Stimulated activated CD4-positive, alpha-beta T cell treated with anti-CD3 and anti-CD28 coated beads, Interleukin-4, amount 100 ng/mL, for 1 hour (primary cell): ENCODE measurements at places on chromosomes 4 and X.

- DNase-seq, result no peak
Observed at GRCh38 chr4:19774690-19775256, 476.9 kb upstream of the SLIT2 start.

GRCh38 chr4:2281575-2282343, 19.9 kb upstream of the MXD4 start:
- DNase-seq, result peak; percentile 42

DNA sequence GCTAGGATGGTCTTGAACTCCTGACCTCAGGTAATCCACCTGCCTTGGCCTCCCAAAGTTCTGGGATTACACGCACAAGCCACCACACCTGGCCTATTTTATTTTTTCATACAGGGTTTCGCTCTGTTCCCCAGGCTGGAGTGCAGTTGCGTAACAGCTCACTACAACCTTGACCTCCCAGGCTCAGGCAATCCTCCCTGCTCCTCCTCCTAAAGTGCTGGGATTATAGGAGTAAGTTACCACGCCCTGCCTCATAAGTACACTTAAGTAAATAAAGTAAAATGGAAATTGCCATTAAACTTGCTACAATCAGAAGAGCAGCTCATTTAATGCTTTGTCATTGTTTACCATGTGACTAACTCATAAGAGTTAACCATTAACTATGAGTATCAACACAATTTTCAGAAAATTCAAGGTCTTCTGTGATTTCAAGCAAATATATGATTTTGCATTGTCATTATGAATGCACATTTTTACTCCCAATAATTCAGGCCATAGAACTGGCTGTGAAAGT, 12.3 kb downstream of the UGDH start:
- no peak for DNase-seq

GRCh38 chr4:61185288-61185687, 14.8 kb upstream of the ADGRL3 start:
- DNase-seq, result no peak

DNA sequence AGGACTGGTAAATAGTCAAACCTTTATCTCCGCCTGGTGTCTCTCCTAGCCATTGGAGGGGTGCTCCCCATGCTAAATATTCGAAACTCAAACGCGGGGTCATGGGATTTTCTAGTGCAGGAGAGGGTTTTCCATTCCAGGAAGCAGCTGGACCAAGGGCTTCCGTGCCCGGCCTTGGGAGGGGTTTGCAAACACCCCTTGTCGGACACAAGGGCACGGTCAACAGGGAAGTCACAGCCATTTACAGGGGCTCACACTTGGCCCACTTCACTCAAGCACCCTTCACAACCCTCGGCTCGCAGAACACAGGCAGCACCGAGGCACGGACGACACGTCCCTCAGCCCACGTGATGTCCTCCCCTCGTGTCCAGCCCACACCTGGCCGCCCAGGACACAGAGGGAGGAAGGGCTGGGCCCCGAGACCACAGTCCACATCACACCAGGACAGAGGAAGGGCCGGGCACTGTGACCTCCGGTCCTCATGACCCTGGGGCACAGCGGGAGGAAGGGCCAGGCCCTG, 10.3 kb upstream of the PLCXD1 start:
- no peak for DNase-seq

DNA sequence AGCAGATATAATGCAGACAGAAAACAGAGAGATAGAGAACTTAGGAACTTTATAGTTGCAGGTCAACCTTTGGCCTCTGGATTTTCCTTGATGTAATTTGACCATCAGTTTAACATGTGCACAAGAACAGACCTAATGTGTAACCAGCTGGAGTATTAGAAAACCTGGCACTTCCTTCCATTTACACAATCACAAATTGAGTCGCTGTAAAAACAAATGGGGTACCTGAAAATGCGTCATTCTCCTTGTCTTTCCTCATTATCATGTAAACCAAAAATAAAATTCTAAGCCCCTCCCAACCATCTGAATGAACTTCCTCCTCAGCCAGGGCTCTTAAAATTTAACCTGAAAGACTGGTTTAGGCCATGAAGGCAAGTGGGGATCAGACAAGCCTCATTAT, 358.4 kb upstream of the MAGEB16 start:
- no peak for DNase-seq

- no peak for DNase-seq
Observed at GRCh38 chr4:43112139-43112538, 219.6 kb downstream of the GRXCR1 start.

- DNase-seq, result no peak
Observed at GRCh38 chr4:146333187-146333894, 119.0 kb downstream of the REELD1 start.

DNA sequence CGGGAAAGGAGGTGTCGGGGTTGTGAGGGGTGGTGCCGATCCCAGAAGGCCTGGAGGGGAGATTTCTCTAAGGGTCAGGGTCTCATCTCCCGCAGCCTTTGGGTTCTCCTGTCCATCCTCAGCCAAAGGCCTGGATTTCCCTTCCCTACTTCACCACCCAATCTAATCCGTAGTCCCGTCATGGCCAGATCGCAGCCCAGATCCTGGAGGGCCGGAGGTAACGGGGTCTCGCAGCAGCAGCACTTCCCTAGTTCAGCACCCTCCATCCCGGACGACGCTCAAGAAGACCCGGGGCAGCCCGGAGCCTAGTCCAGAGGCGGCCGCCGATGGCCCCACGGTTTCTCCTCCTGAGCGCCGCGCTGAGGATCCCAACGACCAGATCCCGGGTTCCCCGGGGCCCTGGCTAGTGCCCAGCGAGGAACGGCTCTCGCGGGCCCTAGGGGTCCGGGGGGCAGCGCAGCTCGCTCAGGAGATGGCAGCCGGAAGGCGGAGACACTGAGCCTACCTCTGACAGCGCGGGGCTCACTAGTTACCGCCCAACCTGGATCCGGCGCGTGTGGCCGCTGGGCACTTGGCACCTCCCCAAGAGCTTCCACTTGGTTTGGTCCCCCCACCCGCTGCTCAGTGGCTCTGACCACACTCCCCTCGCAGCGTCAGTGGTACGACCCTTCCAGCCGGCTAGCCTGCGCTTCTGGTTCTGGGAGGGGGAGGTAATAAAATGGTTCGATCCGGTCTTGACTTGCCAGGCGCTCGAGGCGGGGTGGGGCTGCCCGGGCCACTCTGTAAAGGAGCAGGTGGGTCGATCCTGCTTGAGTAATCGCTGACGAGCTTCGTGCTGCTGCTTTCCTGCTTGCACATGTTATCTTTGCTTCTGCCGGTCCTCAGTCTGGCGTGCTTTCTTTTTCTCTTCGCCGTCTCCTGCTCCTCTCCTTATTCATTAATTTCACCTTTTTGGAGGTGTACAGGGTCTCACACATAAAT, 3.6 kb downstream of the MAGIX start:
- DNase-seq, result peak; percentile 66

- DNase-seq, result no peak
Observed at GRCh38 chr4:141142423-141142822, 9.2 kb upstream of the RNF150 start.

DNA sequence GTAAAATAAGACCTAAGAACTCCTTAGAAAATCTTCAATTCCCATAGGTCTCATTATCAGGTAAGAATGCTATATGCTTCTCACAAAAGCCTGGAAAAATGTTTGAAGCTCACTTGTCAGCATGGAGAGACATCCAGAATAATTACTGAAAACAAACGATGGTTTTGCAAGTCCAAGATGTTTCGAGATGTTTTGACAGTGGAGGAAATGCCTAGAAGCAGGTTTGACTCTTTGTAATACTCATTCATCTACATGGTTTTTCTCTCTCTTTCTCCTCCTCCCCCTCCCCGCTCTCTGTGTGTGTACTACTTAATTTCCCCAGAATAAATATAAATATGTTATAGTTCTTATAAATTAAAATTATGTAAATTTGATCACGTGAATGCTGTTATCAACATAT, 131.9 kb upstream of the NR3C2 start:
- DNase-seq, result no peak

GRCh38 chr4:1200425-1201035, 28.1 kb upstream of the SPON2 start:
- DNase-seq, result peak; percentile 4

- peak; percentile 76 for DNase-seq
Observed at GRCh38 chrX:9995855-9996339, 28.7 kb downstream of the CLDN34 start.

GRCh38 chrX:56795309-56795868, 66.3 kb downstream of the NBDY start:
- DNase-seq, result no peak

DNA sequence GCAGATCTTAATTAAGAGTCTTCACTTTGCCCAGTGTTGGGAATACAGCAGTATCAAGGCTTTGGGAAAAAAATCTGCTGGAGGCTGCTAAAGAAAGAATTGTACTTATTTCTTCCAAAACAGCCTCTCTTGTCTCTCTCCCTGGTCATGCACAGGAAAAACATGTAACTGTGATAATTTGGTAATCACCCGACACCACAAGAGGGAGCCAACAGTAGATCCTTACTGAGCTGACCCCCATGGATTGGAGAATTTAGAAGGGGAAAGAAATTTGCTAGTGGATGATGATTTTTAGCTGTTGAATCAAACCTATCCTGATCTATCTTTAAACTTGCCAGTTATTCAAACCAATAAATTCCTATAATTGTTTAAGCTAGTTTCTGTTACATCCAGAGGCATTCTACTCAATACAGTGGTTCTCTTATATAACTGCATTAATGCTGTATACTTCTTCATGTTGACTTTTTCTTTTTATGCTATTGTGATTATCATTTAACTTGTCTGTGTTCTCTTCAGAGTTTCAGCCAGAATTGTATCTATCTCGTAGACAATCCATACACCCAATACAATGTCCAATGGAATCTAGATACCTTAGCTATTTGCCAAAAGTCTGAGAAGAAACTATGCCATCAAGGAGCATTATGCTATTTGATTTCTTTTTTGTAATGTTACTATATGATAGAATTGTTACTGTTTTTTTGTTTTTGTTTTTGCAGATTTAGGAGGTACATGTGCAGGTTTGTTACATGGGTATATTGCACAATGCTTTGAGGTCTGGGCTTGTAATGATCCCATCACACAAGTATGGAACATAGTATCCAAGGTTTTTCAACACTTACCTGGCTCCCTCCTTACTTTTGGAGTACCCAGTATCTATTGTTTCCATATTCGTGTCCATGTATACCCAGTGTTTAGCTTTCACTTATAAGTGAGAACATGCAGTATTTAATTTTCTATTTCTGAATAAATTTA, 31.3 kb upstream of the ARHGEF38 start:
- no peak for DNase-seq

- no peak for DNase-seq
Observed at GRCh38 chr4:8274765-8275547, 5.4 kb downstream of the HTRA3 start.

GRCh38 chr4:133150486-133151340, 1.6 kb downstream of the PCDH10 start:
- DNase-seq, result no peak

GRCh38 chr4:175070444-175070843, 152.3 kb downstream of the ADAM29 start:
- DNase-seq, result no peak

- DNase-seq, result no peak
Observed at GRCh38 chrX:104721854-104722253, 155.9 kb downstream of the IL1RAPL2 start.

DNA sequence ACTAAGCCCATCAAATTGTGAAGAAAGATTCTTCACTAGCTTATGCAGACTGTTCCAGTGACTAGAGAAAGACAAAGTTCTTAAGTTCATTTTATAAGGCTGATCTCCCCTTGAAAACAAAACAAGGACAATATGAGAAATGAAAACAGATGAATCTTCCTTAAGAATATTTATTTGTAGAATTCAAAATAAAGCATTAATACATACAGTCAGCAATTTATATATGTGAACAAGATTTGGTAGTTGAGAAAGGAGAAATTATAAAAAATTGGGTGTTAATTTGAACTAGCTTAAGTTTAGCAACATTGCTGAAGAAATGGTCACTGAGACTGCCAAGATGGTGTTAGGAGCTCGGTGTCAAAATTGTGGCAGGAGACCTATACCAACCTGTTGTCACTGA, 41.4 kb upstream of the TAPT1 start:
- DNase-seq, result no peak

DNA sequence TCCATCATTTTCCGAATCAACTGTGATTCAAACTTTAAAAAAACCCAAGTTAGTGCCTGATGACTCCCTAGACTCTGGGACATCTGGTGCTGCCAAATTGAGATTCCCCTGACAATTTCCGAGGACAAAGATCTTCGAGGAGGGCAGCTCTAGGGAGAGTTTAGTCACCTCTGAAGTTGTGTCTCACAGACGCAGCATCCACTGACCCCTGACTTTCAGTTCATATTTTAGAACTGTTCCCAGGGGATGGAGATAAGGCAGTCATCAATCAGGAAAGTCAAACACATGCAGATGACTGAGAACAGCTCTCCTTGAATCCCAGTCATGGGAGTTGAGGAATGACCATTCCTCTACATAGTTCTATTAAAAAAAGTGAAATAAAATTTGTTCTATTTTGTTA, 643.9 kb downstream of the TRIML1 start:
- no peak for DNase-seq

DNA sequence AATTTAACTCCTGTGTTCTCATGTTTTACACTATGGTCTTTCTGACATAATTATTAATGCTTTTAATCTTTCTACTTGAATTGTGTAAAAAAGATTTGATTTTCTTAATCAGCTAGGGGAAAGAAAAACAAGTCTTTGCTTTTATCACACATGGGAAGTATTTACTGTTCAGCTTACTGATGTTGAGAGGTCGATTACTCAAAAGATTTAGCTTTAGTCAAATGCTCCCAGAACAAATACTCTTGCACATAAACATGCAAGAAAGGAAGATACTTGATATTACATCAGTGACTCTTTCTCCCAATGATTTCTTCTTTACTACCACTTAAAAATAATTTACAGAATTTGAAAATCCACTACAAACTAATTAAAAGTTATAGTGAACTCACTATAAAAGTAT, 198.3 kb upstream of the FAT4 start:
- DNase-seq, result no peak

GRCh38 chr4:122131562-122132157, 20.5 kb upstream of the BLTP1 start:
- DNase-seq, result no peak

DNA sequence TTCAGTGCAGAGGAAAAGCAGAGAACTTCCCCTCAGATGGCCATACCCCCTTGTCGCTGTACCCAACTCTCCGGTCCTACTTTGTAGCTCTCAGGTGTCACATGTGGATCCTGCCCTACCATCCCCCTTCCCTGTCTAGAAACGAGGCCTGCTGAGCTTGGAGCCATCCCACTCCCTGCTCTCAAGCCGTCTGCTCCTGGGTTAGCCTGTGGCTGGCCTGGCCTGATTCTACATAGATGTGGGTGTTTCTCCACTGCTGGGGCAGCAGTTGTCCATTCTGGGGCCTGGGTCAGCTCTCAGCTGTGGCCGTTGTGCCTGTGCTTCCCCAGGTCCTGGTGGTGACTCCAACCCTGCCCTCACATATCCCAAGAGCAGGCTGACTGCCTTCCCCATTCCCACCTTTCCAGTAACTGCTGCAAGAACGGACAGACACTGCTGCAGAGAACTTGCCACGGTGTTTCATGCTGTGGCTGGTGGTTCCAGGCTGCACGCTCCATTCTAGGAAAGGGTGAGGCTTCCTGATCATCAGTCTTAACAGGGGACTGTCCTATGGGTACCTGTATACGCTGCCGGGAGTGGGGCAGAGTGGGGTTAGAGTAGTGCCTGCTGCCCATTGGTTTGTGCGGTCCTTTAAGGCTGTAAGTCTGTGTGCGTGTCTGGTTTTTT, 3.6 kb downstream of the IL9R start:
- DNase-seq, result no peak

- no peak for DNase-seq
Observed at GRCh38 chrX:10071451-10072144, 85.2 kb upstream of the CLCN4 start.

- DNase-seq, result no peak
Observed at GRCh38 chr4:53717064-53717549, 125.8 kb upstream of the LNX1 start.

- DNase-seq, result no peak
Observed at GRCh38 chrX:152819732-152820131, 10.8 kb downstream of the CETN2 start.
